ENCODE measurements at places on chromosomes 6 and 20.

- DNase-seq = no peak
These were observed 587.9 kb upstream of the FLRT3 start for GRCh38 chr20:14925300-14925699.

DNA sequence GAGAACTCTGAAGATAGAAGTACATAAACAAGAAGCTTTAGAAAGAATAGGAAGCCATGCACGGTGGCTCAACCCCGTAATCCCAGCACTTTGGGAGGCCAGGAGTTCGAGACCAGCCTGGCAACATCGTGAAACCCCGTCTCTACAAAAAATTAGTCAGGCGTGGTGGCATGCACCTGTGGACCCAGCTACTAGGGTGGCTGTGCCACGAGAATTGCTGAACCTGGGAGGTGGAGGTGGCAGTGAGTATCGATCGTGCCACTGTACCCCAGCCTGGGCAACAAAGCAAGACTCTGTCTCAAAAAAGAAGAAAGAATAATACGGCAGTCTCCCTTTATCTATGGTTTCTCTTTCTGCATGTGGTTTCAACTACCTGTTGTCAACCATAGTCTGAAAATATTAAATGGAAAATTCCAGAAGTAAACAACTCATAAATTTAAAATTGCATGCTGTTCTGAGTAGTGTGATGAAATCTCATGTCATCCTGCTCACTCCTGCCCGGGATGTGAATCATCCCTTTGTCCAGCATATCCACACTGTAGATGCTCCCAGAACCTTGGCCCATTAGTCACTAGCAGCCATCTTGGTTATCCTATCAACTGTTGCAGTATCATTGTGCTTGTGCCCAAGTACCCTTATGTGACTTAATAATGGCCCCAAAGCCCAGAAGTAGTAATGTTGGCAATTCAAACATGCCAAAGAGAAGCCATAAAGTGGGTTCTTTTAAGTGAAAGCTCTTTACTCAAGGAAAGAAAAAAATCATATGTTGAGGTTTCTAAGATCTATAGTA lies 22.1 kb downstream of the DEK start:
- no peak for DNase-seq

GRCh38 chr6:4355241-4355640 lies 219.9 kb upstream of the ECI2 start:
- no peak for DNase-seq

- DNase-seq = no peak
These were observed 35.2 kb upstream of the STMND1 start for GRCh38 chr6:17066610-17067009.

GRCh38 chr6:109872549-109872948 lies 105.6 kb upstream of the GPR6 start:
- DNase-seq = no peak

DNA sequence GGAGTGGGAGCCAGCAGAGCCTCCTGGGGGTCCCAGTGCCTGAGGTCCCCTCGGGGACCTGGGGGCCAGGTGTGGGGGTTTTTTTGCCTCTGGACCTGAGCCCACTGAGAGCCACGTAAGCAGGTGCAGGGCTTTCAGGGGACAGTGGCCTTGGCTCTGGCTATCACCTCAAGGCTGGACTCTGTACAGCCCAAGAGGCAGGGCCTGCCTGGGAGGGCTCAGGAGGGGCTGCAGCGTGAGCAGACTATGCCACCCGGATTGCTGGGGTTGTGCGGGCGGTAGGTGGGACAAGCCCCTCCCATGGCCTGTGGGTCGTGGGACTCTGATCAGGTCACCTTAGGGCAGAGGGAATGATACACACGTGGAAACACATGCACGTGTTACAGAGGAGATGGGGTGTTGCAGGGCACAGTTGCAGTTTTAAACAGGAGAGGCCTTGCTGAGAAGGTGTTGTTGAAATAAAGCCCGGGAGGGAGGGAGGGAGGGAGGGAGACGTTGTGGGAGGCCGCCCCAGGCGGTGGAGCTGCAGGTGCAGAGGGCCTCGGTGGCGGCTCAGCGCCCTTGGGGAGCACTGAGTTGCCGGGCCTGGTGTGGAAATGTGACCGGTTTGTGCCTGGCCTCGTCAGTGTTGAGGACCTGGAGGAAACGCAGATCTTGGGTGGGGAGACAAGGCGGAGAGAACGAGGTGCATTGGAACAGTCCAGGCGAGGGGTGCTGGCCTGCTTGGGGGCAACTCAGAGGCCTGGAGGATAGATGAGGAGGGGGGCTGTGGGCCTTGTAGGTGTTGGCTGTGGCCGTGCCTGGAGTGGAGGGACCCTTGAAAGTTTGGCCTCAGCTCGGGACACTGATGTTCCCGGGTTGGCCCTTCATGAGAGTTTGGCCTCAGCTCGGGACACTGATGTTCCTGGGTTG lies 2.3 kb downstream of the TCEA2 start:
- no peak for DNase-seq

All from GM12891 (cell line).